Forelimb muscle (tissue), 1 donor: ENCODE measurements at places on chromosomes 3 and 15. TPM values are rescaled to one million over a fixed set of nuclear protein-coding genes. Genes with fewer than 3 reads are reported as not detected.

Gene PLEKHO2
- 13.1 TPM for polyA plus RNA-seq

Gene SLC12A1
- polyA plus RNA-seq, result 0.15 TPM

Gene TNIK
- polyA plus RNA-seq, result 40.3 TPM

Gene SLC28A2
- 0.13 TPM for polyA plus RNA-seq

Gene CDHR4
- 0.25 TPM for polyA plus RNA-seq

Gene CLRN1
- polyA plus RNA-seq, result 0.23 TPM

Gene FANCD2OS
- 0.30 TPM for polyA plus RNA-seq

Gene ZXDC
- polyA plus RNA-seq, result 25.6 TPM

Gene SH3GL3
- polyA plus RNA-seq, result 6.5 TPM

Gene SLC15A2
- polyA plus RNA-seq, result 49.8 TPM

Gene TMIE
- 1.2 TPM for polyA plus RNA-seq

Gene ERC2
- 1.2 TPM for polyA plus RNA-seq

Gene PLAAT1
- 24.4 TPM for polyA plus RNA-seq

Gene MEIS2
- 4.2 TPM for polyA plus RNA-seq

Gene MRPL47
- 39.1 TPM for polyA plus RNA-seq

Gene MUSTN1
- 169 TPM for polyA plus RNA-seq

Gene INSYN1
- polyA plus RNA-seq, result 5.2 TPM

Gene NR2E3
- 7.4 TPM for polyA plus RNA-seq

Gene ACAD9
- 22.7 TPM for polyA plus RNA-seq

Gene CLDN16
- 0.13 TPM for polyA plus RNA-seq

Gene GOLGA6L7
- polyA plus RNA-seq, result 0.15 TPM

Gene LRTM1
- 114 TPM for polyA plus RNA-seq

Gene UNC13C
- polyA plus RNA-seq, result 2.5 TPM

Gene BCL2A1
- 0.28 TPM for polyA plus RNA-seq

Gene CHD2
- polyA plus RNA-seq, result 57.2 TPM

Gene CHRM5
- polyA plus RNA-seq, result not detected

Gene CCDC80
- 67.9 TPM for polyA plus RNA-seq

Gene POPDC2
- polyA plus RNA-seq, result 38.2 TPM

Gene HOMER2
- 34.8 TPM for polyA plus RNA-seq

Gene CLEC3B
- polyA plus RNA-seq, result 94.4 TPM

Gene TIPARP
- polyA plus RNA-seq, result 8.6 TPM

Gene RAMAC
- 30.9 TPM for polyA plus RNA-seq

Gene RASL12
- 12.7 TPM for polyA plus RNA-seq

Gene C2CD4B
- polyA plus RNA-seq, result 1.8 TPM

Gene IGF2BP2
- 38.3 TPM for polyA plus RNA-seq

Gene MASP1
- polyA plus RNA-seq, result 9.6 TPM

Gene TM4SF1
- polyA plus RNA-seq, result 29.0 TPM

Gene MESP1
- polyA plus RNA-seq, result 0.85 TPM

Gene HYAL1
- polyA plus RNA-seq, result 1.7 TPM

Gene LMCD1
- 253 TPM for polyA plus RNA-seq
